IgD-negative memory B cell (primary cell): ENCODE measurements at places on chromosomes 12 and 14. TPM values are rescaled to one million over a fixed set of nuclear protein-coding genes. Genes with fewer than 3 reads are reported as not detected.

Gene APOLD1
- polyA plus RNA-seq = 0.23 TPM

Gene LRTM2
- not detected for polyA plus RNA-seq

Gene TOMM20L
- polyA plus RNA-seq = not detected

Gene OAS1
- 115 TPM for polyA plus RNA-seq

Gene MUCL1
- polyA plus RNA-seq = not detected

Gene RFLNA
- not detected for polyA plus RNA-seq
